ENCODE measurements at places on chromosomes 6 and 20.
A peak's percentile ranks its signal among the peaks of the same experiment; 100 is the strongest.

DNA sequence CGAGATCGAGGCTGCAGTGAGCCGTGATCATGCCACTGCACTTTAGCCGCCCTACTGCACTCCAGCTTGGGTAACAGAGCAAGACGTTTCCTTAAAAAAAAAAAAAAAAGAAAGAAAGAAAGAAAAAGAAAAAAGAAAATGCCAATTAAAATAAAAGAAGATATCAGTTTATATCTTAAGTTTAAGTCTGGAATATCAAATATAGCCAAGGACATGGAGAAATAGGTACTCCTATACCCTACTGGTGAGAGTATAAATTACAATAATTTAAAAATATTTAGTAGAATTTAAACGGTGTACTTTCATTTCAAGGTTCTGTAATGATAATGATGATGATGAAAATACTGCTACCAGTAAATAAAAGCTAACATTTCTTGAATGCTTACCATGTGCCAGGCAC is 3.8 kb upstream of the TRIM31 start:
- no peak for DNase-seq

DNA sequence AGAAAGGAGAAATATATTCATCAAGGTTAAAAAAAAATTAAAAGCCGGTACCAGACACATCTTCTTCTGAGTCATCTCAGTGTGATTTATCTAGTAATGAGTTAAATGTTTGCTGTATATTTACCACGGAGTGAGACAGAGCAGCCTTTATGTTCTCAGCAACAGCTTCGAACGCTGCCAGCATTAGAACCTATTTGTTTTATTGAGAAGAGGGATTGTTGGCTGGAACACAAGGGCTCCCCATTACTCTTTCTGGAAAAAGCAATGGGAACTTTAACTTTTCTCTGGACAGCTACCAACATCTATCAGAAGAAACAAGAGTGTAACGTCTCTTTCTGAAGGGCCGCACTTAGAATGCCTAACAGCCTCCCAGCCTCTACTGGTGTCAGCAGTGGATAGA is 105.3 kb upstream of the TAB2 start:
- DNase-seq: peak; percentile 81

DNA sequence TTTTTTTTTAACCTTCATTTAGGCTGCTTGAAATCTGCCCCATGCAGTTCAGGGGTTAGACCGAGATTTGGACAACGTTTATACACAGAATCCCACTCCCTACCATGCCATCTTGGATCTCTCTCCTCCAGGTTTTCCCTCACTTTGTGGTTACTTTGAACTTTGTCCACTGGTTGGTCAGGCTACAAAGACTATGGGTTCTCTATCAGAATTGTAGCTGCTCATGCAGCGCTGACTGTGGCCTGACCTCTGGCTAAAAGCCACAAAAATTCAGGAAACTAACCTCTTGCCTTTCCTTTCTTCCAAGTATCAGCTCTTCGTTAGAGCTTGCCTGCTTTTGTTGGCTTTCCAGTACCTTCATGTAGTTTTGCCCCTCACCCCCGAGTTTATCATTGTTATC is 44.9 kb upstream of the KCNG1 start:
- DNase-seq: no peak

GRCh38 chr20:43976547-43976946 is 61.9 kb downstream of the TOX2 start:
- no peak for DNase-seq

DNA sequence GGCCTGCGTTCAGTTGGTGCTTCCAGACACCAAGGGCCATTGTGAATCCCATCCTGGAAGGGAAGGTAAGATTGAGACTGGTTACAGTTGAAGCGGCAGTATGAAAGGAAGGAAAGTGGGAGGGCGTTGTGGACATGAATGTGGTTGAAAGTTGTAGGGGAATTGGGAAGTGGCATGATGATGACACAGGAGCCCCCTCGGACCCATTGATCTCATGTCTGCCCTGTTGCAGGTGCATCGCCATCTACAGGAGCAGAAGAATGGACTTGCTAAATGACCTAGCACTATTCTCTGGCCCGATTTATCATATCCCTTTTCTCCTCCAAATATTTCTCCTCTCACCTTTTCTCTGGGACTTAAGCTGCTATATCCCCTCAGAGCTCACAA is 5.5 kb downstream of the HLA-DQA1 start:
- DNase-seq: no peak

GRCh38 chr20:35368666-35369423 is 42.9 kb downstream of the UQCC1 start:
- DNase-seq: no peak

- no peak for DNase-seq
Observed at GRCh38 chr20:821046-821730, 12.3 kb upstream of the FAM110A start.

GRCh38 chr20:13659288-13659687 is 20.6 kb upstream of the TASP1 start:
- DNase-seq: no peak

DNA sequence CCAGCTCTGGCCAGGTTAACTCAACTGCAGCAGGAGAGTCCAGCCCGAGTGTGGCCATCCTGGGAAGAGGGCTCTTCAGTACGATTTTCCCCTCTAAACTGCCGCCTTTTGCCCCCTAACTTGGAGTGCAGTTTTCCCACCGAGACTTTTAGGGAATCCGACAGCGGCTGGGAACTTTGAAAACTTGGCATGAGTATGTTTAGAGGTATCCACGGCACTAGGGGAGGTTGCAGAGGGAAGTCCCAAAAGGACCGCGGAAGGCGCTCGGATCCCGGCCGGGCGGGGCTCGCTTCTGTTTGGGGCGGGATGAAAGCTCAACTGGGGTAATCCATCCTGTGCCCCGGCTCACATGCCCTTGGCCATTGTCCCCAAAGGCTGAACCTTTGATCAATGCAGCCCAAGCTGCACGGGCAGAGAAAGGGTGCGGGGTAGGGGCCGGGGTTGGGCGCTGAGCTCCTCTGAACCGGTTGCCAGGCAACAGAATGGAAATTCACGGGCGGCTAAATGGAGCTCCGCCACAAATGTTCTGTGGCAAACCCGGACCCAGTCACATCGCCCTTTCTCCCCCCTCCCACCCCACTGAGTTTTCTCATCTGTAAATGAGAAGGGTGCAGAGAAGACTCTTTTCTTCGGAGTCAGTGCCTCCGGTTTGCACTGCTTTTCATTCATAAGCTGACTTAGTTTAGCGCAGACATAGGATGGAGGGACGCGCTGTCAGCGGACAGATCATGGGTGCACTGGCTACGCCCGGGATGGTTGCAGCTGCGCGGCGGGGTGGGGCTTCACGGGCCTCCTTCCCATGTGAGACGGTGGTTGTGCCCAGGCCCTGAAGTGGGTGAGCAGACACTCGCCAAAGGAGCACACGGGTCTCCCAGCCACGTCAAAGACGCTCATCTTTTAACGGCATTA is 2.3 kb downstream of the BMP6 start:
- DNase-seq: no peak

DNA sequence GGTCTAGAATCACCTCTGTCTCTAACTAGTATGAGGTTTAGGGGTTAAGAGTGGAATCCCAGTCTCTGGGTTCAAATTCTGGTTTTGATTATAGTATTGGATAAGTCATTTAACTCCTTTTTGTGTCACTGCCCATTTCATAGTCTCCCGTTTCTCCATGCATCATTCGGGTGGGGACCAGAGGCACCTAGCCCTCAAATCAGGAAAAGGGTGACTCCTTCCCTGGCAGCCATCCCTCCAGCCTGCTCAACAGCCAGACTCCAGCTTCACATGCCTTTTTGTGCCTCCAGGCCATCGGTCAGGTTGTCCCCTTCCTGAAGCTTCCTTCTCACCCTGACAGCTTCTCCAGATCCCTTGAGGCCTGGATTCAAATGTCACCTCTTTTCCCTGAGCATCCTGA is 139.8 kb downstream of the DHX35 start:
- no peak for DNase-seq

DNA sequence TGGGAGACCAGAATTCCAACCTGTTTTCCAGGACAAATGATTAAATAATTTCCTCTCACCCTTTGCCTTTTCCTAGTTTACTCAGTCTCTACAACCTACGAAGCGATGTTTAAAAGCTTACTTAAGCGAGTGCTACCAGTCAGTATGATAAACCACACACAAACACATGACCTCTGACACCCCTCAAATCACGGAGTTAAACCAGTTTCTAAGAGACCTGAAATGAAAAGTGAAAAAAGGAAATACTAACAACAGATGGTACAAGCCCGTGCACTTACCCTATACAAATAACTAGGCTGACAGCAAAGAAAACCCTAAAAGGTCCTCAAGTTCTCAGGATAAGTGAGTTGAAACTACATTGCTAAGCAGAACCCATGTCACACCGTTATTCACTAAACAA is 7.7 kb downstream of the TNFRSF21 start:
- no peak for DNase-seq

DNA sequence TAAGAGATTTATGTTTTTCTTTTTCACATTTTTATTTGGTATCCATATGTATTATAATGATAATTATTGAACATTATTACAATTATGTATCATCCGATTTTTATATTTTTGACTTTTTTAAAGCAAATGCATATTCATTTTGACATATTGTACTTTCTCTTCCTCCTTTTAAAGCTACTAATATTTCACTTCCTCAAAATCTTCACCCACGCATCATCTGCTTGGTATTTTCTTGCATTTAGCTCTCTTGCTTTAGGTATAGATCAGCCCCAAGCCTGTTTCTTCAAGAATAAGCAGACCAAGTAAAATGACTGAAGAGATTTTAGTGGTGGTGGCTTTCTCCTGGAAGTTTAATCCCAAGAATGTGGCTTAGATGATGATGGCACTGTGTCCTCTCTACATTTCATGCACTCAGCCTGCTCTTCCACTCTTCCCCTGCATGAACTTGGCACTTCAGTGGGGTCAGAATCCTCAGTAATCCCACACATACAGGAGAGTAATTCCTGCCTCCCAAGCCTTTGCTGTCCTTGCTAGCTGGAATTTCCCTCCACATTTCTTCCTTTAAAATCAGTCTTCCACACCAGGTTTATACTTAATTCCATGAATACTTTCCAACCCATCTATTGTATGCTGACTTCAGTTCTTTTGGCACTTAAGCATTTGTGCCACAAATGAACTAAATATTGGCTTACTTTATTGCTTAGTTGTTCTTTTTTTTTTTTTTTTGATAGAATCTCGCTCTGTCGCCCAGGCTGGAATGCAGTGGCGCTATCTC is 8.2 kb downstream of the NCOA7 start:
- no peak for DNase-seq

GRCh38 chr6:16851044-16851540 is 89.8 kb upstream of the ATXN1 start:
- DNase-seq: no peak

DNA sequence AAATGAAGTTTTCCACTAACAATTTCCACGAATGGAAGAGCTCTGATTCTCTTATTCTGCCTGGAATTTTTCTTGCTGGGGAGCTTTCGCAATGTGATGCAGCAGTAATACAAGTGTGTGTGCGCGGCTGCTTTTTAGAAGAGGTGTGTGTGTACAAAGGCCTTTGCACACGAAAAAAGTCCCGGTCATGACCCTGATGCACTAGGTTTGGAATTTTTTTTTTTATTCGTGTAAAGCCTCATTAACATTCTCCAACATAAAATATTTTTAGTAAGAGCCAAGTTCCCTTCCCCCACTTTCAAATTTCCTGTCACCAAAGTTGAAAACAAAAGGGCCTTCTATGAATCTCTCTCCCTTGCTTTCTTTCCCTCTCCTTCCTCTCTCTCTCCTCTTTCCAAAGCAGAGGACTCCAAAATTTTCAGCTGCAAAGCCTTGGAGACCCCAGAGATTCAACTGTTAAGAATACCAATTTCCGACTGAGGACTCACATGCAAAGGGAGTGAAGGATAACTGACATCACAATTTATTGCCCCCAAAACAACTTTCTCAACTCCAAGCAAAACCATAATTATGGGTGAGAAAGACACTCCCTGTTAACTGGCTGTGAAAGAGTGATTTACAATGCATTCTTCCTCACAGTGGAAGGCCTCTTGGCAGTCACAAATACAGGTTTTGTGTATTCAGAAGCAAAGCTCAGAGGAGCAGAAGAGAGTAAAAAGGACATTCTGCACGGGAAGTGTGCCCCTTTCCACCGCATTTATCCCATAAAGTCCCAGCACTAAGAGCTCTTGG is 421.2 kb upstream of the JARID2 start:
- no peak for DNase-seq

DNA sequence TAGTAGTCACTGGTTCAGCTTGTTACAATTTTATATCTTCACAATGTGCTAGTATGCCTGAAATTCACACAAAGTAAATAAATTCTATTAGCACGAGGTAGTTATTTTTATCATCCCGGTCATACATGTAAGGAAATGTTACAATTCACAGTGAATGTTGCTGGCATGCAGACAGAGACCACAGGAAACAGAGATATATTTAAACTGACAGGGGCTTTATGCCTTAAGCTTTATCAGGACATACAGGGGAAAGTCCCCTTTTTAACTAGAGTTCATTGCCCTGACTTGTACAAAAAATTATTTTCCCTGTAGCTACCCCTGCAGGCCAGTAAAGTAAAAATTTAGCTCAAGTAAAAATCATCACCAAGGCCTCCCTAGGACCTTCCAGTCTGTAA is 712.0 kb upstream of the NRSN1 start:
- peak; percentile 79 for DNase-seq

DNA sequence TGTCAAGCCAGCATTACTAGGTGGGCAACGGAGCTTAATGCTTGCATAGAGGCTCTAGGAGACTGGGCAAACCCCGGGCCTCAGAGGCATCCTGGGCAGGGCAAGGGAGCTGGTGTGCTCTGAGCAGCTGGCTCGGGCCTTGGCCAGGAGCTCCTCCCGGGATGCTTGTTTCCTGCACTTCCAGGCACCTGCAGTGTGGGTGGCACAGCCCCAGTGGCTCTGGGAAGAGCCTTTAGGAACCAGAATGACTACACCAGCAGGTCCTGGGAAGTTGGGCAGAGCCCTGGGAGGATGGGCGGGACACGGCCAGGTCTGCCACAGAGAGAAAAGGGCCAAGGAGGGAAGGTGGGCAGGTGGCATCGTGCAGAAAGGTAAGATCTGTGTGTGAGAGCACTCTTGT is 80.4 kb upstream of the CD93 start:
- no peak for DNase-seq

- no peak for DNase-seq
Observed at GRCh38 chr6:89372506-89372901, 20.0 kb upstream of the UBE2J1 start.

DNA sequence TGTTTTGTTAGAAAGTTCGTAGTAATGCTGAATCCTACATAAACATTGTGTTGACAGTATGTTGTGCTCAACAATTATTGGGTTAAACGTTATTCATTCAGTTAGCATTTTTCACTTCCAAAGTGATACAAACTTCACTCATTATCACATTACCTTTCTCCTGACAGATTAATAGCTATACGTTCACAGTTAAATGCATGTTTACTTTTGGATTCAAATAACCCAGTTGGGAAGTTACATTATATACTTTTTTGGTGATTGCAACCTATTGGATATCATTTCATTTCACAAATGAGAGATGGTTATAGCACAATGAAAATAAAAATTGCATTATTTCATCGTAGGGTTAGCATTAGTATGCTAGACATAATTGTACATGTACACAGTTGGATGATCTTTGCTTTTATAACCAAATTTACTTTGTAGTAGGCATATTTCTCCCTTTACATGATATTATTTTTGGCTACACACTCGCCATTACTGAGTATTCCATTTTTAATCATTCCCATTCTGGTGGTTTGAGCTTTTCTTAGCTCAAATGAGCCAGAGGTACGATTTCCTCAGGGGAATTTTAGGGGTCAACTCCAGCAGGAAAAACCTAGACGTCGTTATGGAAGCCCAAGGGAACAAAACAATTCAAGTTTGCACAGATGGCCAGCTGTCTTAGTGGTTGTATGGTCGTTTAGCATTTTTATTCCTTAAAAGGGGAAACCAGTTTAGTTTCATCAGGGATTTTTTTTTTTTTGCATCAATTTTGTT is 2.1 kb upstream of the HIVEP1 start:
- DNase-seq: no peak

- peak; percentile 75 for DNase-seq
Observed at GRCh38 chr6:13303668-13304017, 24.7 kb downstream of the TBC1D7 start.

Data from amniotic epithelial cell (primary cell).